ENCODE measurements at places on chromosomes 4 and X. TPM values are rescaled to one million over a fixed set of nuclear protein-coding genes. Genes with fewer than 3 reads are reported as not detected.
A peak's percentile ranks its signal among the peaks of the same experiment; 100 is the strongest.

DNA sequence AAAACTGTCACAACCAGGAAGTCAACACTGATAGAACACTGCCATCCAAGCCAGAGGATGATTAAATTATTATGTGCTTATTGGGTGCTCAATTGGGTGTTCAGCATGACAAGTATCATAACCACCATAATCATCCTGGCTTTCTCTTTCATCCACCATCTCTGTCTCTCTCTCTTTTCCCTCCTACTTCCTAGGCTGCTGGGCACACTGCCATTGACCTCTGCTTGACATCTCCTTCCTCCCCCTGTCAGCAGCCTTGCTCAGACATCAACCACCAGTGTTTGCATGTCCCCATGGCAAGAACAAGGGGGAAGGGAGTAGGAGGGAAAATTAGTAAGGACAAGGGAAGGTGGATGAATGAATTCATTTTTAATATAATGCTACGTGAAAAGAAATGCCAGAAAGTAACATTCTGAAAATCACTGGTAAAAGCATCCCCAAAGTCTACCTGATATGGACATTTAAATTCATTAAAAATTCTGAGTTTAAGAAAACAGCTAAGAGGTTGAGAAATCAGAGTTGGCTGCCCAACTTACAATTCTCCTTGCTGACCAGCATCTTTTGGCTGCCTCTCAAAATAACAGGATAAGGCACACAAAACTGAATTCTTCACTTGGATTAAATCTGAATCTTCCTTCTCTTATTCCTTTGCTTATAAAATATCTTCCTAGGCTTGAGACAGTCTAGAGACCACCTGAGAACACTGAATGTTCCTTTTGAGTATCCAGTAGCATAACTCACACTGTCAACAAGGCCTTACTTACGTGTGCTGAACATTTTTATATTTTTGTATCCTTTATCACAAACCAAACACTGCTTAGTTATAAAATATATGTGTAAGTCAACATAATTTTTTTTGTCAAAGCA is 48.5 kb downstream of the SNCA start:
- DNase-seq: no peak

GAB3 gene
- total RNA-seq: 7.6 TPM

DNA sequence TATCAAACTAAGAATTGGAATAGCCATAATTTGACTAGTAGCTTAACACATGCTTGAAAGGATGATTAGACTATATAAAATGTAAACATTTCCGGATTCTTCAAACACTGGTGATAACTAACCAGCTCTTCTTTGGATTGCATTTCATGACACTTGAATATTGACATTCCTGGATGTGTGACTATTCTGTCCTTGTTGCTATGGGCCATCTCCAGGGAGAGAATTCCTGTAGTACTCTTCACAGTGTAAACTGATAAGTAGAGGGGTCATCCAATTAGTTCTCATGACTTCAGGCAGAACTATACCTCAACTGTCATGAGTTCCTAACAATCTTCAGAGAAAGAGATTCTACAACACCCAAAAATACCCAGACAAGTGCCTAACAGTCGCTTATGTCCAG is 1026.7 kb upstream of the TENM3 start:
- DNase-seq: no peak

- DNase-seq: no peak
These were observed 916.7 kb downstream of the TECRL start for GRCh38 chr4:63492515-63492914.

- no peak for DNase-seq
These were observed 37.8 kb downstream of the LEF1 start for GRCh38 chr4:108130955-108131354.

DNA sequence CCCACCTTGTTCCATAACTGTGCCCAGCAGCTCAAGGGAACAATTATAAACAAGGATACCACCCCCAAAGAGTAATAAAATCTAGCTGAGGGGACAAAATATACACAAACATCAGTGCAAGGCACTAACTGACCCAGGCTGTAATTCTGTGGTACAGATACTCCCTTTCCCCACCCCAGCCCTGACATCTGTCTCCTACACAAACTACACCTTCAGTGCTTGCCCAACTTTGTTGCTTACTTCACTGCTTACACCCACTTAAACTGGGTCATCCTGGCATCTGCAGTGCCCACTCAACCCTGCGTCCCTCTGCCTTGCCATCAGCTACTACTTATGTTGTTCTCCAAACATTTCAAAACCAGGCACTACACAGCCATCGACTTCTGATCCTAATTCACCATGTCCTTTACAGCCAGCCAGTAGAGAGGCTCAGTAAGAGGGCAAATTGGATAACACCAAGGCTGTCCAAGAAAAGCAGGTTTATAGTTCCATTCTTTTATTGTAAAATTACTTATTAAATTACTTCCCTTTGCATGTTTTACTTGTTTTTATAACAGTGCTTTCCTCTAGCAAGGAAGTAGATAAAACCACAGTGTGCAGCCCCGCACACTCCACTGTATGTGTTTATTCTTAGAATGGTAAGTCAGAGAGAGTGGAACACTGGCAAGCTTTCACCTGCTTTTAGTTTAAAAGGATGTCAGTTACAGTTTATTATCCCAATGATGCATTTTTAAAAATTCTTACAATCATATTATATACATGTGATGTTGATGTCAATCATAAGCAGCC is 149.6 kb downstream of the INPP4B start:
- no peak for DNase-seq

CXCR3 gene
- 0.31 TPM for total RNA-seq

CSN1S1 gene
- not detected for total RNA-seq

DNA sequence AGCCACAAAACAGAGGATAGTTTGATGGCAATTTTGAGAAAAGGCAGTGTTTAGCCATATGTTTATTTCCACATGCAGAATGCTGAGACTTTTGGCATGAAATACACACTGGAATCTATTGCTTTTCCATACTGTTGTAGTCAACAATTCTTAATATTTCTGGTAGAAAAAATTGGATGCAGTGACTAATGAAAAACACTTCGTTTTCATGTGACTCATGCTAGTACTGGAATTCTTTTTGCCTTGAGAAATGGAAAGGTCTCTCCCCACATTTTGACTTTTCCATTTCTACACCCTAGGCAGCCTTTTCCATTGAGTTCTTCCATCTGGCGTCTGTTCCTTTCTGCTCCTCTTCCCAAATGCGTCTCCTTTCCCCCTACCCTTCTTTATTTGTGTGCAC is 425.2 kb upstream of the FTHL17 start:
- DNase-seq: no peak

- DNase-seq: no peak
These were observed 16.6 kb upstream of the ZNF718 start for GRCh38 chr4:107444-108429.

- no peak for DNase-seq
These were observed 6.9 kb upstream of the UGT2B7 start for GRCh38 chr4:69089388-69089787.

MAGEB10 gene
- not detected for total RNA-seq

GRCh38 chrX:19660604-19661255 is 145.4 kb upstream of the MAP3K15 start:
- no peak for DNase-seq

- no peak for DNase-seq
These were observed 33.1 kb downstream of the LNX1 start for GRCh38 chr4:53558065-53558801.

CENPI gene
- total RNA-seq: 4.9 TPM

P2RY4 gene
- total RNA-seq: 1.0 TPM

GRCh38 chr4:25320773-25321172 is 8.2 kb downstream of the ZCCHC4 start:
- DNase-seq: no peak

DNA sequence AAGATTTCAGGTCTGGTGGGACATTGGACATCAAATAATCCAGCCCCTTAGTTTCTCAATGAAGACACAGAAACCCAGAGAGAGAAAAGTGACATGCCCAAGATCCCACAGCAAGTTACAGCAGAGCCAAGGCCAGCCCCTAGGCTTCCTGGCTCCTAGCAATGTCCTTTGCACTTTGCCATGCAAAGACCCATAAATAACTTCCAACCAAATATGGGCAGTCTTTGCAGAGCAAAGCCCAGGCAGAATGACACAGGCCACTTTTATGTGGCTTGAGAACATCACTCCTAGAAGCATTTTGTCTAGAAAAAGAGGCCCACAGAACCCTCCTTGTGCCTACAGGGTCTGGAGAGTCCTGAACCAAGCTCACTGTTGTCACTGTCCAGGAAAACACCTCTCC is 78.1 kb upstream of the ATP6AP2 start:
- no peak for DNase-seq

SSX2B gene
- not detected for total RNA-seq

DNA sequence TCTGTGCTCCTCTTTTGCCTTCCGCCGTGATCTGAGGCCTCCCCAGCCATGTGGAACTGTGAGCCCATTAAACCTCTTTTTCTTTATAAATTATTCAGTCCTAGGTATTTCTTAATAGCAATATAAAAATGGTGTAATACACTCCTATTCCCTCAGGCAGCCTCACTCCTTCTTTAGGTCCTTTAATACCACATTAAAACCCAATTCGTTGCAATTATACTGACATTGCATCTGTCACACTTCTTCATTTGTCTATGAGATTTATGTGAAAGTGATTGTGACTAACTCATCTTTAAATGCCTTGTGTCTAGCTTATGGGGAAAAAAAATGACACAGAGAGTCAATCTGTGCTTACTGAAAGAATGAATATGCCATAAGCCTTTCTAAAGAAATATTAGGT is 1035.2 kb upstream of the SLIT2 start:
- no peak for DNase-seq

SLITRK2 gene
- total RNA-seq: 10.8 TPM

DNA sequence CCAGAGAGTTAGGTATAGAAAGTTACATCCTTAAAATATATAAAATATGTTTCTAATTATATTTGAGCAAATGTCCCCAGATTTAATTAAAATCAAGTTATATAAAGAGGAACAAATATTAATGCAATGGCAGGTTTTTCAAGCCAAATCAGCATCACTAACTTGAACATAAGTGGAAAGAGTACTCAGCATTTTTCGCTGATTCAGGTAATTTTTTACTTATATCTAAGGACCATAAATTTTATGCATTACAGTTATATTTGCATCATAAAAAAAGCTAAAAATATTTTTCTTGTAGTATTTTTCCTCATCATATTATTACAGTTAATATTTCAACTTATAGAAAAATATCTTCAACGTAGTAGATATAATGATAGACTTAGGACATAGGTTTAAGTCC is 1047.4 kb downstream of the FAM133A start:
- DNase-seq: no peak

LRRC66 gene
- total RNA-seq: 1.7 TPM

GRCh38 chrX:74925225-74926088 is at the start of gene NEXMIF:
TSS of gene NEXMIF (minus strand) at chrX:74925452.
- DNase-seq: peak; percentile 53

CENPVL1 gene
- not detected for total RNA-seq

GRCh38 chrX:75781611-75782010 is 3.4 kb downstream of the MAGEE2 start:
- DNase-seq: no peak

DNA sequence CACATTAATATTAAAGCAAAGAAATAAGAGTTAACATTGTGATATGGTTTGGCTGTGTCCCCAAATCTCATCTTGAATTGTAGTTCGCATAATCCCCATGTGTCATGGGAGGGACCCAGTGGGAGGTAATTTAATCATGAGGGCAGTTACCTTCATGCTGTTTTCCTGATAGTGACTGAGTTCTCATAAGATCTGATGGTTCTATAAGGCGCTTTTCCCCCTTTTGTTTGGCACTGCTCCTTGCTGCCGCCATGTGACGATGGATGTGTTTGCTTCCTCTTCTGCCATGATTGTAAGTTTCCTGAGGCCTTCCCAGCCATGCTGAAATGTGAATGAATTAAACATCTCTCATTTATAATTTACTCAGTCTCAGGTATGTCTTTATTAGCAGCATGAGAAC is 153.8 kb upstream of the GALNT7 start:
- DNase-seq: no peak

DNA sequence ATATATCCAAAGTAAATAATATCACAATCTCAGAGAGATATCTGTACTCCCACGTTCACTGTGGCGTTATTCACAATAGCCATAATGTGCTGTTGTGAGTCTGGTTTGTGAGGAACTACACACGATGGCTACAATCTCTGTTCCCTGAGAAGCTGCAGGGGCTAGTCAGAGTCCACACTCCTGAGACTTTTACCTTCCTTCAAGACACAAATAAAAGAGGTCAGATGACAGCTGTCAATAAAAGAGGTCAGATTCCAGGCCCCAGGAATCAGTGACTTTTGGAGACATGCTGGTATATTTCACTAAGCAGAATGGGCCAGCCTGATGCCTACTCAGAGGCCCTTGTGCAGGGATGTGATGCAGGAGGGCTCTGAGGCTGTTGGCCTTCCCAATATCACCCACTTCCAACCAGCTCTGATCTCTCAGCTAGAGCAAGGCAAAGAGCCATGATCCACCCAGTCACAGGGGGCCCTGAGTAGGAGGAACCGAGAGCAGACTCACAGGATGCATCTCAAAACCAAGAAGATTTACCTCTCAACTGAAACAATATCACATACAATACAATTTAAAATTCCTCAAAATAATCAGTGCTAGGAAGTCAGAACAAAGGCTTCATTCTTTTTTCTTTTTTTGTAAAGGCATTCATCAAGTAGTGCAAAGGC is 13.8 kb downstream of the FRYL start:
- DNase-seq: no peak

GRCh38 chrX:100852810-100853209 is 21.3 kb downstream of the NOX1 start:
- DNase-seq: no peak

STPG2 gene
- 1.5 TPM for total RNA-seq

GRCh38 chr4:6471307-6472007 is 957 bp downstream of the PPP2R2C start:
- peak; percentile 14 for DNase-seq

DNA sequence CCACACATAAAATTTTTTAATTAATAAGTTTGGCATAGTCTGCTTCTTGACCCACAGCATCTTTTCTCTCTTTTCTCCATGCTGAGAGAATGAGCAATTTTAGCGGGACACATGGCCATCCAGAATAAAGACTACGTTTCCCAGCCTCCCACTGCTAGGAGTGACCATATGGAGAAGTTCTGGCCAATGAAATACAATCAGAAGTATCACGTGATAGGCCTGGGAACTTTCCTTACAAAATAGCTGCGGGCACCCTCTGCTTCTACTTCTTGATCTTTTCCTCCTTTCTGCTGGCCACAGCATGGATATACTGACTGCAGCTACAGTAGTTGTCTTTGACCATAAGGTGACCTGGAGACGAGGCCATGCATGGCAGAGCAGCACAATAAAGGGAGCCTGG is 348.0 kb downstream of the BCOR start:
- no peak for DNase-seq

DNA sequence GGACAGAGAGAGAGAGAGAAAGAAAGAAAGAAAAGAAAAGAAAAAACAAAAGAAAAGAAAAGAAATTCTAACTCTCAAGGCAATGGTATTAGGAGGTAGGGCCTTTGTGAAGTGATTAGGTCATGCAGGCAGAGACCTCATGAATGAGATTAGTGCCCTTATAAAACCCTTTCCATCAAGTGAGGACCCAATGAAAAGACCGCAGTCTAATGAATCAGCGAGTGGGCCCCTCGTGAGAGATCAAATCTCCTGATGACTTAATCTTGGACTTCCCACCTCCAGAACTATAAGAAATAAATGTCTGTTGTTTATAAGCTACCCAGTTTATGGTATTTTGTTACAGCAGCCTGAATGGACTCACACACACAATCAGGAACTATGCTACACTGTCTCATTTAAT is 16.9 kb downstream of the AASDH start:
- DNase-seq: no peak

NUDT10 gene
- total RNA-seq: 2.5 TPM
